ENCODE measurements at places on chromosomes 2 and 18.

DNA sequence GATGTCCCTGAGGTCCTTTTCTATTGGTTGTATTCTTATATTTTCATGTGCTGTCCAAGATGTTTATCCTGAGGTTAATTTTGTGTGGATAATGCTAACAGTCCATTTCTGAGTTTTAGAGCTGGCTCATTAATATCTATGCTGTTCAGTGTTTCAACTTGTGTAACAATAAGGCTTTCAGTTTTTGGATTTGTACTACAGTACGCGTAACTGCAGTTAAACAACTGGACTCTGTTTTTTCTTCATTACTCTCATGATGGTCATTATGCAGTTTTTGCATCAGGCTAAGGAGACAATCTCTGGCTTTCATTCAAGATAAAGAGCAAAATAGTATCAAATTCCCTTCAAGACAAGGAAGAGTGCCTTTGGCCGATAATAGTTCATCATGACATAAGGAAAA is 1364.8 kb downstream of the DPP10 start:
- no peak for DNase-seq

GRCh38 chr18:52312346-52312745 is 27.7 kb upstream of the DCC start:
- DNase-seq: no peak

- peak; percentile 68 for DNase-seq
These were observed 2750.9 kb downstream of the RPIA start for GRCh38 chr2:91442246-91442905.

GRCh38 chr2:25446122-25446521 is 104.4 kb upstream of the DNMT3A start:
- DNase-seq: no peak

- peak; percentile 49 for DNase-seq
These were observed 278.0 kb upstream of the HDAC4 start for GRCh38 chr2:239678666-239679296.

GRCh38 chr18:11906926-11907874 is 917 bp downstream of the MPPE1 start:
- DNase-seq: no peak

GRCh38 chr2:88054782-88055370 is 707 bp downstream of the KRCC1 start:
- DNase-seq: no peak

GRCh38 chr18:78935406-78935805 is 44.2 kb upstream of the SALL3 start:
- DNase-seq: no peak

DNA sequence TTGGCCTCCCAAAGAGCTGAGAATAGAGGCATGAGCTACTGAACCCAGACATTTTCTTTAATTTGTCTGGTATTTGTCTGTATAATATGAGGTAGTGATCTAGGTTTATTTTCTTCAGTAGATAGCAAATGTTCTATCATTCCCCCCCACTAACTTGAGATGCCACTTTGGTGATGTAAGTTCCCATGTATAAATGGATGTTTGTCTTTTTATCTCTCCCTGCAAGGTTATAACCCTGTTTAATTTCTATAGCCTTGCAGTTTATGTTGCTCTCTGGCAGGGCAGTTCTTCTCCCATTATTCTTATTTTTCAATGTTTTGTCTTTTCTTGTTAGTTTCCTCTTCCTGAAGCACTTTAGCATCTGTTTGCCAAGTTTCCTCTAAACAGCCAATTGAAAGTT is 39.1 kb upstream of the MAP4K4 start:
- no peak for DNase-seq

DNA sequence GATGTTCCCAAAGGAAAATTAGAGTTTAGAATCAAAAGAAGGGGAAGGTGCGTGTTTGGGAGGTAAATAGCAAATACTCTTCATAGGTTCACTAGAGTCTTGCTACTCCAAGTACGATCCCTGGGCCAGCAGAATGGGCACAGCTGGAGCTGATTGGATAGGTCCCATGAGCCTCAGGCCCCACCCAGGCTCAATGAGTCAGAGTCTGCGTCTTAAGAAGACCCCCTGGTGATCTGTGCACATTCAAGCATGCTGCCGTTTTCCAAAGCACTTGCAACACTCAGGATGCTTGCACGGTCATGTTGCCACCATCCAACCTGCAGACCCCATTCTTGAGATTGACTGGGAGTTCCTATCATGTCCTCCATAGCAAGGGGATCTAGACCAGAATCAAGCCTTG is 40.5 kb downstream of the ABCG8 start:
- DNase-seq: no peak

GRCh38 chr2:128950758-128951157 is 632.1 kb upstream of the HS6ST1 start:
- DNase-seq: no peak

DNA sequence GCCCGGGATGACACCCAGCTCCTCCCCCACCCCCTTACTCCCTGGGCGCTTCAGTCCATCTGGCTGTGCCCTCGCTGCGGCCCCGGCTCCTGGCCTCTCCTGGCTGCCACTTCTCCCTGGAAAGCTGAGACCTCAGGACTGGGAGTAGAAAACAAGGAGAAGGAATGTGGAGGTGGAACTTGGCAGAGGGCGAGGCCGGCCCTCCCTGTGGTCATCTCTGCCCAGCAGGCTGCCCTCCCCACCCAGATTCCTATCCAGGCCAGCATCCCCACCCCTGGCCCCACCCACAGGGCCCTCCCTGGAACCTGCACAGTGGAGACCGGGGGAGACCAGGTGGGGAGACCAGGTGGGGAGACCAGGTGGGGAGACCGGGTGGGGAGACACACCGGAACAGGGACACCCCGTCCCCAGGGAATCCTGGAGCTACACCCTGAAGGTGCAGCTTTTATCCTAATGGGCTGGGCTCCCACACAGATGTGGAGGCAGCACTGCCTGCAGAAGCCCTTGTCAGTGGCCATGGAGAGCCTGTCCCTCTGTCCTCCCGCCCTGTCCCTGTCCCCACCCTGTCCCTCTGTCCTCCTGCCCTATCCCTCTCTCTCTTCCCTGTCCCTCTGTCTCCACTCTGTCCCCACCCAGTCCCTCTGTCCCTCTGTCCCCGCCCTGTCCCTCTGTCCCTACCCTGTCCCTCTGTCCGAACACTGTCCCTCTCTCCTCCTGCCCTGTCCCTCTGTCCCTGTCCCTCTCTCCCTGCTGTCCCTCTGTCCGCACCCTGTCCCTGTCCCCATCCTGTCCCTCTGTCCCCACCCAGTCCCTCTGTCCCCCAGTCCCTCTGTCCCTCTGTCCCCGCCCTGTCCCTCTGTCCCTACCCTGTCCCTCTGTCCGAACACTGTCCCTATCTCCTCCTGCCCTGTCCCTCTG is 157.1 kb downstream of the PXDN start:
- DNase-seq: no peak

DNA sequence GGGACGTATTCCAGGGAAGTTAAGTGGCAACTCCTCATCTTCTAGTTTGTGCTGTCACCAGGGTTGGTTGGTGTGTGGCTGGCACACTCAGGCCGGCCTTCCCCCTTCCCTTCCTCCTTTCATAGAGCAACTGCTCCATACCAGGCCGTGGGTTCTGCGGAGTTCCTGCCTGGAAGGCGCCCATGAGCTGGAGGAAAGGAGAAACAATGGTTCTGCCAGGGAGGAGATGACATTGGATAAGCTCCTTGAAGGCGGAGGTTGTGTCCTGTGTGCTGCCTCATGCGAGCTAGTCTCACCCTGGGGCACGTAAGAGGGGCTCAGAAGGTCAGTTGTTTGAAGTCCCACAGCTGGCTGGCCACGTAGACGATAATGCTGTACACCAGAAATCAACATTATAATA is 19.2 kb downstream of the ASAP2 start:
- DNase-seq: no peak

DNA sequence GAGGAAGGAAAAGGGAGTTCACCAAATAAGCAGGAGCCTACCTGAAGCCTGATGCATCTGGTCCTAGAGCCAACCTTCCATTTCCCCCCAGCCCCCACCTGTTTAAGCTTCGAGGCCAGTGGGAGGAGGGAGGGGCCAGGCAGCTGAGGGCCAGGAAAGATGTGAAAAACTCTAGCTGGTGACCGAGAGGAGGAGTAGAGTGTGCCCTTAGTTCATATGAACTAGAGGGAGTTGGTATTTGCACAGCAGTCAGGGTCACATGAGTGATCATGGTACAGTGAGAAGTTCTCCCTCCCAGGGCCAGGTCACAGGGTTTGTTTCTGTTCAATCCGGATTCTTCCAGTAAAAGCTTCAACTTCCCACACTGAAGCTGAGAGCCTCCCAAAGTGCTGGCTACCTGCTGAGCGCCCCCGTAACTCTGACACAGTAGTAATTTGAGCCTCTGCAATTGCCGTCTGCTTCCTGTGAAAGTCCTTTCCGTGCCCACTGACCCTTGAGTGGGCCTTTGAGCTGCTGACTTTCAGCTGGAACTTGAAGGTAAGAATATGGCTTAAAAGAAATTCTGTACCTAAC is at the start of gene SULT1C2:
SULT1C2 (plus strand) TSS at position 362 of the 573 bp plus-strand sequence. CDS start 4,773 bp downstream, outside the sequence.
- DNase-seq: no peak

Data from left forelimb (tissue), 1 donor.